ENCODE measurements at places on chromosomes 1 and 21. TPM values are rescaled to one million over a fixed set of nuclear protein-coding genes. Genes with fewer than 3 reads are reported as not detected.
A peak's percentile ranks its signal among the peaks of the same experiment; 100 is the strongest.

The YOD1 gene
- total RNA-seq: 10.1 TPM

The SAMD13 gene
- 1.4 TPM for total RNA-seq

The DPH5 gene
- 34.9 TPM for total RNA-seq

The CELF3 gene
- total RNA-seq: not detected

GRCh38 chr1:175635092-175635491, 108.3 kb downstream of the TNR start:
- DNase-seq: no peak

DNA sequence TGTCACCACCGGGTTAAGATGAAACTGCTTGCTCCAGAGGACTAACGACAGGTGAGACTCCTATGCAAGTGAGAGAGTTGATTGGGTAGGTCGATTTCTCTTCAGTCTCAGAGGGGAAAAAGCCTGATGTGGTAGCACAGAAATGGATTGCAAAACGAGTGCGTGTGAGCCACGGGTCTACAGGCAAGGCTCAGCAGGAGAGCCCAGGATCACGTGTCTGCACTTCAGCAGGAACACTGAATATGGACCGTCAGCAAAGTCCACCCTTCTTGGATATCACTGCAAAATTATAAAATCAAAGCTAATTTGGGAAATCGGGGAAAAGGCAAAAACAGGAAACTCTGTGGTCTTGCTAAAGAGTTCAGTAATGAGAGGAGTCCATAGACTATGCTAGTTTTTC, 107.7 kb upstream of the ZNF648 start:
- no peak for DNase-seq

DNA sequence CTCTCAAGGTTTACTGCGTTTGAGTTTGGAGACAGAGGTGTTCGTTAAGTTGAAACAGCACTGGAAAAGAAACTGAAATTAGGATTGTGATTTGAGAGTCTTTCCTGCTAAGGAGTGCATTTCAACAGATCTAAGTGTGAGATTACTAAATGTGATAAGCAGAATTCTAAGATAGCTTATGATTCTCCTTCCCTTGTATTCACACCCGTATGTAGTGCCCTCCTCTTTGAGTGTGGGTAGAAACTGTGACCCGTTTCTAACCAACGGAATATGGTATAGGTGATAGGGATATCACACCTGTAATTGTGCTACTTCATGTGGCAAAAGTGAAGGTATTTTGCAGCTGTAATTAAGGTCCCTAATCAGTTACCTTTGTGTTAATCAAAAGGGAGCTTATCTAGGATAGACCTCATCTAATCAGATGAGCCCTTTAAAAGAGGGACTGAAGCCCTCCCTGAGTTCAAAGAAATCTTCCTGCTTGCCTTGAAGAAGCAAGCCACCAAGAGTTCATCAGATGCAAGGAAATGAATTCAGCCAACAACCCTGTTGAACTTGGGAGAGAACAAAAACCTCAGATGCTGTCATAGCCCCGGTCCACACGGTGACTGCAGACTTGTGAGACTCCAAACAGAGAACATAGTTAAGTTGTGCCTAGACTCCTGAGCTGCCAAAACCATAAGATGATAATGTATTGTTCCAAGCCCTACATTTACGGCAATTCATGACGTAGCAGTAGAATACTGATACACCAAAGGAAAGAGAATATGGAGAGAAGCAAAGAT, 12.6 kb upstream of the IL12RB2 start:
- DNase-seq: no peak

GRCh38 chr1:10280439-10281350, 70.3 kb downstream of the KIF1B start:
- DNase-seq: peak; percentile 57

- DNase-seq: no peak
Measured at GRCh38 chr1:227378181-227378580, 59.9 kb upstream of the CDC42BPA start.

Data from fibroblast of the aortic adventitia (primary cell).